Activated CD4-positive, alpha-beta T cell treated with anti-CD3 and anti-CD28 coated beads, Interleukin-2, amount 10 ng/mL, durations not matched to agents 24 days and 14 days (primary cell): ENCODE measurements at places on chromosomes 3 and 15. TPM values are rescaled to one million over a fixed set of nuclear protein-coding genes. Genes with fewer than 3 reads are reported as not detected.

The SPINK8 gene
- total RNA-seq = not detected in 2 replicates

The WDR73 gene
- 24.5 and 28.0 TPM in 2 replicates for total RNA-seq

The SAMMSON gene
- not detected in 2 replicates for total RNA-seq

The NOX5 gene
- total RNA-seq = not detected in 2 replicates

The LRRIQ4 gene
- total RNA-seq = 0.09 and 0.21 TPM in 2 replicates

The CLDN1 gene
- 0.33 and 0.52 TPM in 2 replicates for total RNA-seq

The CADPS gene
- total RNA-seq = not detected in 2 replicates

The RPS17 gene
- total RNA-seq = 2,675 and 2,728 TPM in 2 replicates

GRCh38 chr15:65942436-65942835 is 73.1 kb downstream of the RAB11A start:
- DNase-seq = peak; percentile 82

DNA sequence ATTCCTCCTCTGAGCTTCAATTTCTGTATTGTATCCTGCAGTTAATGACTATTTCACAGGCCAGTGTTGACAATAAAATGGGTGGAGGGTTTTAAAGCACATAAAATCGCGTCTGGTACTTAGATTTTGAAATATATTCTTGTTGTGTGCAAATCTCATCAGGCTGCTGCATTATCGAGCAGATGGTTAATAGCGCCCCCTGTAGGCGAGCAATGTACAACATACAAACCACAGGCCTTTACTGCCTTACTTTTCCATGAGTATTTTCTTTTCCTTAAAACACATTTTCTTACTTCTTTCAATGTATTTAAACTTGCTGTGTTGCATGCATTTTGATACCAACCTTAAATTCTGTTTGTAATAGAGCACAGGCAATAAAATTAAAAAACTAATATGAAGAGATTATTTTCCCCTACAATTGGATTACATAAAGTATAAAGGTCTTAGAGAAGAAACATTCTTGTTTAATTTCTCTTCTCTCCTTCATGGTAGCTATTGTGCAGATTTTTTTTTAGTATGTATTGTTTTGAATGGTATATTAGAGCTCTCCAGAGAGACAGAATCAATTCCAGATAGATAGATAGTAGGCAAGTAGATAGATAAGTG is 608.4 kb downstream of the CADM2 start:
- DNase-seq = peak; percentile 71

- DNase-seq = peak; percentile 59
These were observed 37.7 kb upstream of the PARP14 start for GRCh38 chr3:122642935-122643334.

GRCh38 chr3:65342084-65342683 is 654.4 kb upstream of the ADAMTS9 start:
- peak; percentile 70 for DNase-seq

DNA sequence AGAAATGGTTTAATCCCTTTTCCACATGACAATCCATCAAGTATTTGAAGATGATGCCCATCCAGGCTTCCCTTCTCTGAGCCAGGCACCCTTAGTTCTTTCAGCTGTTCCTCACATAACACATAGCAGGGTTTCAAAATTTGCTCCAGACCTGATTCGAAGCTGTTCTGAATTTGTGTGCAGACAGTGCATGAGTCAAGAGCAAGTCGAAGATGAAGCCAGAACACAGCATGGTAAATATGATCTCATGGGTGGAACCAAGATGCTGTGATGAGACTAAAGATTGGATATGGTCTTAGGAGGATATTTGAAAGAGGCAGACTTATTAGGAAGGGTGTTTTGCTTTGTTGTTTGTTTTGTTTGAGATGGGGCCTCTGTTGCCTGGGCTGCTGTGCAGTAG is 32.6 kb upstream of the PDE8A start:
- no peak for DNase-seq

DNA sequence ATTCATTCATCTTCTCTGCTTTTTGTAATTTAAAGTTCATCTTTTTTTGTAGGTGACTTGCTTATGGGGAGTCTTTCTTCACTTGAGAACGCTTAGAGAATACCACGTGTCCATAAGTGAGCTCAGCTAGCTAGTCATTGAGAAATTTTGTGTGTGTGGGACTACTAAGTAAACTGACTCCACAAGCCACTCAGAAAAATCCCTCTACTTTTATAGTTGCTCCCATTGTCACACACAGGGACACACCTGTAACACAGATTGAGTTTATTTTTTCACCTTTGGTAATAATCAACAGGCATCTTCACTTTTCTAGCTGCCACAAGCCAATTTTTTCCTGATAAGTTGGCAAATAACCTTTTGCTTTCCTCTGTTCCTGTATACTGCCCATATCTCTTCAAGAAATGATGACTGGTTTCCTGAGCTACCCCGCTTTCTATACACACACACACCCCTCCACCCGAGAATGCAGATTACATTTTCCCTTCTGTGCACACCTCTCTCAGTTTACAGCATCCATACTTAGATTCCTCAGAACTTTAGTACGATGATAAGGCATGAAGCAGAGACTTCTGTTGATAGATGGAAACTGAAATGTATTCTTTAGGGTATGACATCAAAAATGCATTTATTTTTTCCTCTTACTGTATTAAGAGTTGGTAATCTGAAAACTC is 4.6 kb downstream of the TSC22D2 start:
- DNase-seq = peak; percentile 67

DNA sequence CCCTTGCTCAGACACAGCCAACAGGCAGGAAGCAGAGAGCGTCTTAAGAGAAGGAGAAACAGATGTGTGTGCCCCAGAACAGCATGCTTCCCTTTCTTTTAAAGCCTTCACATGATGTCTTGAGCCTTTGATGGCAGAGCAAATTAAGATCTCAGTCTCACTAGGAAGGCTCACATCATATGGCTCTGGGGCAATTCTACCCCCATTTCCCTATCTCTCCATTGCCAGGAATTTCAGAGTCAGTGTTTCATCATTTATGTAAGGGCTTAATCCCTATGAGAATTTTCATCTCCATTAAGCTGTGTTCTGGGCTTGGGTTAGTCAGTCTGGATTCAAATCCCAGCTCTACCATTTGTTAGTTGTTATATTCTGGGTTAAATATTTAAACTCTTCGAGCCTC is 41.4 kb upstream of the GLCE start:
- DNase-seq = no peak

DNA sequence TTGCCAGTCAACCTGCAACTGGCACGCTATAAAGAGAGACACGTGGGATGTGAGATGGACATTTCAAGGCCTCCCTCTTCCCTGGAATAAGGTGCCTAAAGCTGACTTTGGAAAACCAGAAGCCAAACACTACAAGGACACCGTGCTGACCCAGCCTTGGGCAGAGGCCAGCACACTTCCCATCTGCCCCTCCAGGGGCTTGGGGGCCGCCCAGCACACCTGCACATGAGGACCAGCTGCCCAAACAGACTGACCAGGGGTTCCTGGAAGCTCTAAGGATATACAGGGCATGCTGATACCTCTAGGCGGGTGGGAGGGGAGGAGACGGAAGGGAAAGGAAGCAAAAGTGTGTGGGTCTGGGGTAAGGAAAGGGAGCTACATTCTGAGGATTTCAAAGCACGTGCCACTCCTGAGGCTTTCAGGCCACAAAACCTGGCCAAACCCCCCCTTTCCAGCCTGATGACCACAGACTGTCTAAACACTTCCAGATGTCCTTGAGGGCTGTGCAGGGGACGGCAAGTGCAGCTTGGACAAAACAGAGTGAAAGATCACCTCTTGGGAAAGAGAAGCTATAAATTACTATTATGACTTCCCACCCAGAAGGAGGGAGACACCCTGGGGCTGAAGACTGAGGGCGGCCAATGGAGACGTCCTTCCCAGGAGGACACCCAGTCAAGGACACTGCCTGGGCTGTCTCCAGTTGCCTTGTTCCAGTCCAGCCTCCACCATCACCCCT is 57.9 kb downstream of the ADCY5 start:
- no peak for DNase-seq

GRCh38 chr3:3448468-3448867 is 269.0 kb upstream of the CRBN start:
- DNase-seq = no peak

DNA sequence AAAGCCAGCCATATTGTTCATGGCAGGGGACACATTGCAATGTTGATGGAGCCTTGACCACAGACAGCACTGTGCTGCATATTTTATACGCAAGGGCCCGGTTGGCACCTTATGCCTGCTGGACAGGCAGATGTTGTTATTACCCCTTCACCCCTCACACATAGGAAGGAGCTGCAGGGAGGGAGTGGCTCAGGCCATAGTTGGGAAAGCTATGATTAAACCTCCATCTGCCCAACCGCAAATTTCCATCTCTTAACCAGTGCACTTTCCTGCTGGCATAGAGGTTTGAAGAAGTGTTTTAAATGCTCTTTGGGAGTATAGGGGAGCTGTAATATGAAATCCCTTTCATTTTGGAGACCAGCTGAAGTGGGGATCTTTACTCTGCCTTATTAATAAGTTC is 224.7 kb downstream of the CACNA2D3 start:
- no peak for DNase-seq

GRCh38 chr3:117557464-117558090 is 848.0 kb downstream of the TUSC7 start:
- DNase-seq = no peak

GRCh38 chr15:38593524-38593923 is 28.9 kb upstream of the RASGRP1 start:
- no peak for DNase-seq

DNA sequence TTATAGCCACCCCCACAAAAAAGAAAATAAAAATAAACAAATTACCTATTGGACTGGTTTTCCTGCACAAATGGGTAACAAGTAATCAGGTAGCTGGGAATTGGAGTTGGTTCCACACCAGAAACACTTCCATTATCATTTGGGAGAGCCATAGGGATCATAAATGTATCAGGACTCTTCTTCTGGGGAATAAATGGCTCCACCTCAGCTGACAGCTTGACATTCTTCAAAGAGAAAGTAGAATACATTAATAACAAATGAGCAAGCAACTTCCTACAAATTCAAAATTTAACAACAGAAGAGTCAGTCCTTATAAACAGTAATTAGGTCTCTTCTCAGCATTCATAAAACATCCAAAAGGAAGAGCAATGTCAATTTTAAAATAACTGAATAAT is 8.7 kb downstream of the SECISBP2L start:
- peak; percentile 21 for DNase-seq

DNA sequence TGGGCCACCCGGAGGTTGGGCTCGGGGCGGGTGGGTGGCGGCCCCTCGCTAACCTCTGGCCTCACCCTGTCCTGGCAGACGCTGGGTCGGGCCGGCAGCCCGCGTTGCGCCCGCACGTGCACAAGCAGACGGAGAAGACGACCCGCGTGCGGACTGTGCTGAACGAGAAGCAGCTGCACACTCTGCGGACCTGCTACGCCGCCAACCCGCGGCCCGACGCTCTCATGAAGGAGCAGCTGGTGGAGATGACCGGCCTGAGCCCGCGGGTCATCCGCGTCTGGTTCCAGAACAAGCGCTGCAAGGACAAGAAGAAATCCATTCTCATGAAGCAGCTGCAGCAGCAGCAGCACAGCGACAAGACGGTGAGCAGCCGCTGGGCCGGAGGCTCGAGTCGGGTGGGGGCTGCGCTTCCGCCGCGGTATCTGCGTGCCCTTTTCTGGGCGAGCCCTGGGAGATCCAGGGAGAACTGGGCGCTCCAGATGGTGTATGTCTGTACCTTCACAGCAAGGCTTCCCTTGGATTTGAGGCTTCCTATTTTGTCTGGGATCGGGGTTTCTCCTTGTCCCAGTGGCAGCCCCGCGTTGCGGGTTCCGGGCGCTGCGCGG is 3.7 kb downstream of the ISL2 start:
- DNase-seq = peak; percentile 78

- DNase-seq = peak; percentile 88
These were observed 5.3 kb upstream of the SPESP1 start for GRCh38 chr15:68924866-68925560.

GRCh38 chr3:101521211-101521701 is 8.2 kb upstream of the SENP7 start:
- peak; percentile 66 for DNase-seq

DNA sequence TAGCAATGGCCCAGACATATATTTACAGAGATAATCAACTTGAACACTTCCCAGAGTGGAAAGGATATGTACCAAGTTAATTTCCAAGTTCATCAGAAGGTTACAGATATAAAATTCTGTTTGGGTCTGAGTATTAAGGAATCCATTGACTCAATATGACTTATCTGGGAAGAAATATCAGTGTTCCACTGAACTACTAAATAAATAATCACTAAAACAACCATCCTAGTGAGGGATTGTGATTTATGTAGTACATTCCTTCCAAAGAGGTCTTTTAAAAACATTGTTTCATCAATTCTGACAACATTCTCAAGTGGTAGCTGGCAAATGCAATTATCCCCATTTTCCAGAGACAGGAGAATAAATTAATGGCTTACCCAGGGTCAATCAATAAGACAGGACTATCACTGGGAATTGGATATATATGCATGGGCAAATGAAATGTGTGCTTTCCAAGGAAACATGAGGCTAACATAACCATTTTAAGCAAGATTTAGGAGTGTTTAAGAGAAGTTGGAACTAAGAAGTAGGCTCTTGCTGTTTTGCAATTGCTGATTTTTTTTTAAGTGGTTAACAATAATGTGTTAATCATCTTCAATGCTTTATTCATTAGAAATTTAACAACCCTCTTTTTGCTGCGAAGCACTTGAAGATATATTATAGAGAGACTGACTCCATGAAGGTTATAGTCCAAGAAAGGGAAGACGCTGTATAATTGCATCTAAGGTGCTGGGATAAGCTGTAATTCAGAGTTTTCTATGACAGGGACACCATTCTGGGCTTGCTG is 37.9 kb downstream of the SLC9A9 start:
- no peak for DNase-seq

DNA sequence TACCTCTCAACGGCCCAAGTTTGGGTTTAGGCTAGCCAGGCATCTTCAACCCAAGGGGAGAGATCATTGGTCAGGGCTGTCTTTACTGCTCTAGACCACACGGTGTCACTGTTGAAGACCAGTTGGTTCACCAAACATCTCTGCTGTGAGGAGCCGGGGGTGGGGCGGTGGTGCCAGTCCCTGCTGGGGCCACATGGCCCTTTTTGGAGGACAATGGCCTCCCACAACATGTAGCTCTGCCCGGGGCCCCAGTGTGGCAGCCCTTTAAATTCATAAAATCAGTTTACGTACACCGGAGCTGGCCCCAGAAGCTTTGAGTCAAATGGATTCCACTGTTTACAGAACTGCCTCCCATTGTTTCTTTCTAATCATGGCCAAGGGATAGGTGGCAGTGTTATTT is 19.1 kb upstream of the TM4SF18 start:
- peak; percentile 73 for DNase-seq

DNA sequence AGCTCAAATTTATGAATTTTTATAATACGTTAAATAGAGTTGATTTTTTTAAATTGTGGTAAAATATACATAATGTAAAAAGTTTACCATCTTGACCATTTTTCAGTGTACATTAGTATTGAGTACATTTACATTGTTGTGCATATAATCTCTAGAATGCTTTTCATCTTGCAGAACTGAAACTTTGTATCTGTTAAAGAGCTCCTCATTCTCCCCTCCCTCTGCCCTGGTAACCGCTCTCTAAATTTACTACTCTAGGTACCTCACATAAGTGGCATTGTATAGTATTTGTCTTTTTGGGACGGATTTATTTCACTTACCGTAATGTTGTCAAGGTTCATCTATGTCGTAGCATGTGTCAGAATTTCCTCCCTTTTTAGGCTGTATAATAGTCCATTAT is 13.6 kb downstream of the TBC1D23 start:
- DNase-seq = no peak
